Activated CD8-positive, alpha-beta memory T cell treated with anti-CD3 and anti-CD28 coated beads, Interleukin-2, amount 50 U/mL, for 4 hours (primary cell): ENCODE measurements at places on chromosomes 4 and X.

DNA sequence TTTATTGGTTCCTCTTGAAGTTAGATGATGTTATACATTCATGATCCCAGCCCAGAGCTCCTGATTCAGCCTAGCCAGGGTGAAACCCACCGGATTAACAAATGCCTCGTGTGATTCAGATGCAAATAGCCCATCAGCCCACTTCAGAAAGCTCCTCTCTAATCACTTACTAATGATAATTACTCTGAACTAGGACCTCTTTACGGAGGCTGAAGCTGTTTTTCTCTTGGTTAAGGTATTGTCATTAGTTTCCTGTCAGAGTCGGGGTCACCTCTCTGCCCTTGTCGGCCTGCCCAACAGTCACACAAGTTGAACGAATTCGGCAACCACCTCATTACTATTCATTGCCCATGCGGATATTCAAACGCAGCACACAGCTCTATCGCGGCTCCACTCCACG is 36.6 kb downstream of the ZFP42 start:
- no peak for DNase-seq

- DNase-seq, result no peak
These were observed 148.8 kb downstream of the PDE5A start for GRCh38 chr4:119479835-119480234.

GRCh38 chr4:40662962-40663604 is 33.4 kb upstream of the RBM47 start:
- DNase-seq, result no peak

DNA sequence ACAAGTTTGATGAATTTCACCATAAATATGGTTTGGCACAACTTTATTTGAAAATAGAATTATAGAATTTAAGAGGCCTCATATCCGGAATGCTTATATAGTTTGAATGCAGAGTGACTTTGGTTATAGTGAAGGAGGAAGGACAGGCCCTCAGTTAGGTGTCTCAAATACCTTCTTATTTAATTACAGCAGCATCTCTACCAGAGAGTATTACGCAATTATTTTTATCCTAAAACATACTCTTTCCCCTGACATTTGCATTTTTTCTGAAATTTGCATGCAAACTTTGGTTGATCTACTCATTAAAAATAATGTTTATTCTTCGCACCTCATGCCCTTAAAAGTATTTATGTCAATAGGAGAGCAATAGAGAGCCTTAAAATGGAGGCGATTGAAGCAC is 305.4 kb downstream of the PACRGL start:
- DNase-seq, result no peak

DNA sequence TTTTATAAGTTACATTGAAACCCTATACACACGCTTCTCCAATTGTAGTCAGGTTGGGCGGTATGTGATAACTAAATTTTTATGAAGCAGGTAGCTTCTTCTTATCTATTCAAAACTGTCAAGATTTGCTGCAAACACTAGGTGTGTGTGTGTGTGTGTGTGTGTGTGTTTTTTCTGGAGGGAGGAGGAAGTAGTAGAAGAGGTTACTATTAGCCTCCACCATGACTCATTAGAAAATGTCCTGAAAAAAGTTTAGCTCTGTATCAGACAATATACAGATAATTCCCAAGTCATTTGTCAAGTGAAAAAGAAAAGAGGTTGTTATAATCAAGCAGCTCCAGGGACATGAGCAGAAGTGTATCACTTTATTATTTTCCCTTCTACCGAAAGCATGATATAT is 33.9 kb downstream of the PCDH7 start:
- DNase-seq, result no peak
